ENCODE measurements at places on chromosomes 1 and 21.
A peak's percentile ranks its signal among the peaks of the same experiment; 100 is the strongest.

GRCh38 chr21:44450999-44451398 is 4.3 kb upstream of the LRRC3 start:
- no peak overlapping the region for H3K27ac ChIP-seq
- H3K4me1 ChIP-seq: peaks cover 13% of the 10 kb centered on the region
- H3K4me3 ChIP-seq: no peak overlapping the region
- no peaks in the 10 kb centered on the region for H3K36me3 ChIP-seq

- no peaks in the 10 kb centered on the region for H3K36me3 ChIP-seq
- no peak overlapping the region for H3K4me3 ChIP-seq
- peaks cover 66% of the 10 kb centered on the region for H3K27me3 ChIP-seq
- DNase-seq: no peak
- no peak overlapping the region for H3K27ac ChIP-seq
Observed at GRCh38 chr21:44552136-44552535, 831 bp upstream of the KRTAP10-2 start.

DNA sequence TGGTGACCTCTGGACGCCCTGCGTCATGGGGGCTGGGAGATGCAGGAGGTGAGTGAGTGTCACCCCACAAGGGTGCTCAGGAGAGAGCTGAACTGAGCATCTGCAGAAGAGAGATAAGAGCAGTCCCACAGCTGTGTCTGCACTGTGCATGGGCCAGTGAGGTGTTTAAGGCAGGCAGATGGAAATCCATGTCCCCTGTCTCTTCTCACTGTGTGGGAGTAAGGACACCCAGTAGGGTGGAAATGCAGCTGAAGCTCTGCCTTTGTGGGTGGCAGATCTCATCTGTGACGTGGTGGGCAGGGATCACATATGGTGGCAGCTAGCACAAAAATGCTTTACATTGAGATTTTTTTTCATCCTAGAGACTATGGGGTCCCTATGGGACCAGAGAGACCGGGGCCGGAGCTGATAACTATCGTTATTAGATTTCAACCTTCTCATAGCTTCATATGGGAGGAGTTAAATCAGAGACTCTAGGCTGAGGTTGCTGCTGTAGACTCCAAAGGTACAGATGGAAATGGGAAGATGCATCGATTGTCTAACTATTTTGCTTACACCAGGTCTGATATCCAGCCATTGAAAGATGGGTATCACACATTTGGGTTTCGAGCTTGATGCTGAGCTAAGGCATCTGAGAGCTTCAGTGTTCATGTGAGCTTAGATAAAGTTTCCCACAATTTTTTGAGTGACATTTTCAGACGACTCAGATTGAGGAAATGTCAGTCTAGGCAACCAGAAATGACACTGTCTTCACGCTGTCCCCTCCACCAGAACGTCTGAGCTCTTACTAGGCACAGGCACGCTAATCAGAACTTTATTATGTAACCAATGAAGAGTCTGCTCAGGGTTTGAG is 65.3 kb upstream of the PSEN2 start:
- H3K36me3 ChIP-seq: no peaks in the 10 kb centered on the region
- H3K4me3 ChIP-seq: no peak overlapping the region
- DNase-seq: peak; percentile 99
- H3K4me1 ChIP-seq: peaks cover 17% of the 10 kb centered on the region
- H3K27ac ChIP-seq: no peak overlapping the region
- peaks cover 14% of the 10 kb centered on the region for H3K27me3 ChIP-seq

DNA sequence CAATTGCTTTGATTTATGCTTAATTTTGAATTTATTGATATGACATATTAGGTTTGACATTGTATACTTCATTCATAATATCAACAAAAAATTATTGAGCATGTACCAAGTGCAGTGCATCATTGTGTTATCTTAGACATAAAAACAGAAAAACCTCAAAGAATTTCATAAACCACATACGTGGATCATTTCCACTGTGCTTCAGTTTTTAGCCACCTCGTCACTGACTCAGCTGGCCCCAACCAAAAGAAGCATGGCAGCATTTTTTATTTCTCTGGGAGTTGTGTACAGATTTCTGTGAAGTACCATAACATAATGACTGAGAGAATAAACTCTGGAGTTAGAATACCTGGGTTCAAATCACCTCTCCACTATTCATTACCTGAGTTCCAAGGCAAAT is 95.6 kb upstream of the C1orf87 start:
- H3K36me3 ChIP-seq: no peaks in the 10 kb centered on the region
- H3K4me1 ChIP-seq: no peaks in the 10 kb centered on the region
- no peak overlapping the region for H3K4me3 ChIP-seq
- H3K27ac ChIP-seq: no peak overlapping the region
